ENCODE measurements at places on chromosomes 1 and 21. TPM values are rescaled to one million over a fixed set of nuclear protein-coding genes. Genes with fewer than 3 reads are reported as not detected.

Gene MAP10
- total RNA-seq: 2.7 TPM

Gene SLC2A5
- total RNA-seq: 2.8 TPM

Gene VSIG8
- 0.46 TPM for total RNA-seq

Gene TNFRSF8
- 1.9 TPM for total RNA-seq

Gene FAM163A
- 0.09 TPM for total RNA-seq

Gene HOOK1
- total RNA-seq: 19.4 TPM

Gene C1orf185
- not detected for total RNA-seq

Gene CHIA
- 11.4 TPM for total RNA-seq

Gene PPIAL4G
- total RNA-seq: 0.20 TPM

Gene FALEC
- total RNA-seq: not detected

Gene TMPRSS15
- not detected for total RNA-seq

Gene UBXN10
- 19.2 TPM for total RNA-seq

Gene SUSD4
- 17.0 TPM for total RNA-seq

Gene CNR2
- 0.09 TPM for total RNA-seq

Gene CELA2A
- total RNA-seq: not detected

- no peak for DNase-seq
Measured at GRCh38 chr1:185823467-185823866, 89.3 kb downstream of the HMCN1 start.

DNA sequence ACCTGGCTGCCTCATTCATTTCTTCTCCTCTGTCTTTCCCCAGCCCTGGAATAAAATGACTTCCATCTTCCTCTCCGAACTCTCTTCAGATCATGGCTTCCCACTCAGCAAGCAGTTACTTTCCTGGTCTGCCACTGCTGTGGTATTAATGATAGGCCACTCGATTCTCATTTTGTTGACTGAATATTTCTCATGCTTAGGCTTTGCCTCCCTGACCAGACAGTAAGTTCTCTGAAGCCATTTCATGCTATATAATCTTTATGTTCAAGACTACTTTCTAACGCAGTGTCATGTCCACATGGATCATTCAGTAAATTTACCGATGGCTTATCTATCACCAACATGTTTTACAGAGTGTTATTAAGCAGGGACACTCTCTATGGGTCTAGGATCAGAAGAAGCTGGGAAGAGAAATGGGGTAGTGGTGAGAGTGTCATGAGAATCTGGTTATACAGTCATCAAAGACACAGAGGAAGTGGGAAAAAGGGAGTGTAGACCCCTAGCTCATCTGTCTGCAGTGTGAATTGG, 20.6 kb downstream of the RUNX1 start:
- DNase-seq: no peak

DNA sequence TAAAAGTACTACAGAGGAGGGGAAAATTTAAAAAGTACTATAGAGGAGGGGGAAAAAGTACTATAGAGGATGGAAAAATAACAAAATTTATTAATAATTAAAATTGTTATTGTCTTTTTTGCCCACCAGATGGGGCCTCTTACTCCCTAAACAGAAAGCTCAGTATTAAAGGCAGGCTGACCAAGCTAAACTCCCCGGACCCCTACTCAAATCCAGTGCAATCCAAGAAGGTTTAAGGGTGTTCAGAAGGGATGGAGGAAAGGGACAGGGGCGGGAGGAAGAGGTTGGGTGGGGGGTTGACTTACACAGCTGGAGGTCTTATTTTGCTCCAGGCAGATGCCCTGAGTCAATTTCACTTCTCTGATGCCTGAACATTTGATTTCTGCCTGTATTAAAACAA, 13.7 kb downstream of the CD34 start:
- peak; percentile 65 for DNase-seq

- DNase-seq: no peak
Measured at GRCh38 chr1:90622666-90623065, 94.4 kb downstream of the BARHL2 start.

- no peak for DNase-seq
Measured at GRCh38 chr1:5858844-5859407, 133.3 kb downstream of the NPHP4 start.

- no peak for DNase-seq
Measured at GRCh38 chr1:233151861-233152260, 143.7 kb downstream of the PCNX2 start.

DNA sequence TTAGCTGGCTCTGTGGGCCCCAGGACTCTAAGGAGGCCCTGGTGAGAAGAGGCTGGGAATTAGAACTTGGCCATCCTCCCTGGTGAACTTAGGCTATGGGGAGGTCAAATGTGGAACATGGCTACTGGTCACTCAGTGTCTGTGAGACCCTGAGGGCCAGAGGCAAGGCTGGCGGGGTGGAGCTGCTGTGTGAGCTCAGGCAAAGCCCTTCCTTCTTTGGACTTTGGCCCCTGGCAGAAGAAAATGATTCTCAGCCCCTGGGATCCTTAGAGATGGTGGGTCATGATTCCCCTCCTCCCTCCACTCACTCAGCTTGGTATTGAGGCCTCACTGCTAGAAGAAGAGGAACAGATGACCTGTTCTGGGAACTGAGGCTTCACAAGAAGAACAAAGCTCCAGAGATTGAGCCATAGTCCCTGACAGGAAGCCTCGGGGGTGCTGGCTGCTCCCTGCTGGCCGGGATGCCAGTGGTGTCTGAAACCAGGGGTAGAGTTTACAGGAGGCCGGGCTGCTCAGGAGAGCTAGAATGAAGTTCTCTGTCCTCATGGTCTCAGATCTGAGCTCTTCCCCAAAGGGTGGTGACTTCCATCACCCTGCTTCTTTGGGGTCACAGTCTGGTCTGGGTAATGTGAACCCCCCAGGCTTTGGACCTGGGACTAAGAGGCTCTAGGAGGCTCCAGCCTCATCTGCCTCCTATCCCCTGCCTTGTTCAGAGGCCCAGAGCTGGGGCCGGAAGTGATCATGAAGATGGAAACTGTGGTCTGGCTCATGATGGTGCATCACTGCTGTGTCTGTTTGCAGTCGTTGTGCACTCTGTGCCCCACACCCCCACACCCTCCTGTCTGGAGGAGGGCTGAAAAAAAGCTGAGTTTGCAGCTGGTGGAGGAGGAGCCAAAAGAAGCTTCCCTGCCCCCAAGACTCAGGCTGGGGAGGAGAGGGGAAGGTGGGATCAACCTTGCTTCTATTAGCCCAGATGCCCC, 905 bp downstream of the BTBD19 start:
- peak; percentile 66 for DNase-seq

GRCh38 chr1:200343874-200344273, 66.0 kb downstream of the ZNF281 start:
- DNase-seq: no peak

- no peak for DNase-seq
Measured at GRCh38 chr1:163703794-163704193, 382.0 kb downstream of the NUF2 start.

DNA sequence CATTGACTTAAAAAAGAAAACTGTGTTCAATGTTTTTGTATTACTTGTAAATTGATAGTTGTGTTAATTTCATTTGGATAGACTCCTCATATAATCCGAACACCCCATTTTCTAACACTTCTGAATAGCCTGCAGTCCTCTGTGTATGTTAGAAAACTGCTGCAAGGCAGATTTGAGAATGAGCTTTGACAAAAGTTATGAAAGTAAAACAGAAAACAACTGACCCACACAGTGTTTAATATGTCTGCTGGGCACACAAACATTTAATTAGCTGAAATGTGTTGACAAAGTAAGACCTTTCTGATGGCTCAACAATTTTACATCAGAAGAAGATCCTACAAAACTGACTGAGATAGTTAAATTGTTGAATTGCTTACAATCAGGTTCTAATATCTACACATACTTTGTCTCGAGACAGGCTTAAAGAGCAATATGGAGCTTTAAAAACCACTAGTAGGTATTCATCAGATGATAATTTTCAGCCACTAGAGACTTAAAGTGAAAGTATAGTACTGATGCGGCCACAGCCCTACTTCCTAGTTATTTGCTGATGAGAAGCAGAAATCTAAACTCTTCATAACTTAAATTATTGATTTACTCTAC, 40.0 kb upstream of the PRMT6 start:
- DNase-seq: no peak

GRCh38 chr1:98884864-98885263, 119.8 kb downstream of the PLPPR5 start:
- DNase-seq: no peak

- no peak for DNase-seq
Measured at GRCh38 chr1:37725851-37726613, 33.7 kb downstream of the CDCA8 start.

GRCh38 chr1:22849770-22850169, 122.9 kb downstream of the LACTBL1 start:
- DNase-seq: no peak

- no peak for DNase-seq
Measured at GRCh38 chr1:27835501-27835900, 4.9 kb downstream of the PPP1R8 start.

GRCh38 chr1:247551721-247552120, 2.8 kb downstream of the GCSAML start:
- DNase-seq: no peak

- DNase-seq: no peak
Measured at GRCh38 chr1:147292631-147293251, 50.3 kb downstream of the CHD1L start.

DNA sequence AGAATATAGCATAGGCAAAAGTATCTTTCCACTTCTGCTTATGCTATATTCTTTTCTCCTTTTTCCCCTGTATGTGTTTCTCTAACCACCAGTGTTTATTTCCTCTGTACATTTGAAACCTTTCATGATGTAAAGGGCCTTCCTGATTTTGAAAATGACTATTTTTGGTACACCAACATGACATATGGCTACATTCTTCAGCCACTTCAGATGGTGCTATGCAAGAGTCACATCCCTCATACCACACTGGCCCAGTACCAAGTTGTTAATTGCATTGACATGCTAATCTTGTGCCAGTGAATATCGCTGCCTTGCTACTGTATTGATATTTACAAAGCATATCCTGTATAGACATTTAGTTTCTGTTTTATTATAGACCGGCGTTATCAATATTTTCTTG, 408.7 kb downstream of the NCAM2 start:
- DNase-seq: no peak

GRCh38 chr1:77899647-77900320, 11.4 kb downstream of the NEXN start:
- DNase-seq: no peak

GRCh38 chr1:200901796-200902444, 7.2 kb downstream of the INAVA start:
- DNase-seq: no peak

DNA sequence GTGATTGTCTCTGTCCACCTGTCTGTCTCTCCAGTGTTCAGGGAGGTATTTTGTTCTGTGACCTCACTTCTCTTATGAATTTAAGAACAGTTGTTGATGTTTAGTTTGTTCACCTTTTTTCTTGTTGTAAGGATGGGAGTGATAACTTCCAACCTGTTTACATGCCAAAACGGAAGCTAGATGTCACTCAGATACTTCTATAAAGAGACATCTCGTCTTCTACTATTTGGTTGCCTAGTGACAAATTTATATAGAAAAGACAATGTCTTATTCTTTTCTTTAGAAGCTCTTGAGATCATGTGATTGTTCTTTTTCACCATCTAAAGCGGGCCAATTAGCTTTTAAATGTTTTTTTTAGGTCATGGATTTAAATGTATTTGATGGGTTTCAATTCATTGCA, 33.8 kb downstream of the PRSS38 start:
- DNase-seq: no peak

- peak; percentile 55 for DNase-seq
Measured at GRCh38 chr1:167057241-167057688, 32.9 kb downstream of the GPA33 start.

GRCh38 chr1:67052741-67053534, 1.0 kb downstream of the SLC35D1 start:
- DNase-seq: peak; percentile 70

DNA sequence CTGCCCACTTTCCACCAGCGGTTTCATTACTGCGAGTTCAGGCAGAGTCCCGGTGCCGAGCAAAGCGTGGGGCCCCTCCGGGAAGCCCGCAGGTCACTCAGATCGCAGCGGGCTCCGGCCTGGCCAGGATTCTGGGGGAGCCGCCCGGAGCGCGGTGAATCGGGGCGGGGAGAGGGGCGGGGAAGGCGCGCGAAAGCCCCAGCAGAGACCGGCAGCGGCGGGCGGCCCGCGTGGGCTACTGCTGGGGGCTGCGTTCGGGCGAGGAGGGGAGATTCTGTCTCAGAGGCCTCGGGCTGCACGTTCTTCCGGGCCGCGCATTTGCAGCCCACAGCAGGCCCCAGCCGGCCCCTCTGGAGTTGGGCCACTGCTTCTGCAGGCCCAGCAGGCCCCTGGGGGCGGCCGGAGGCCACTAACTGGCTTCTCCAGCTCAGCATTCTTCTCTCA, 64.7 kb downstream of the SCCPDH start:
- peak; percentile 76 for DNase-seq

- peak; percentile 3 for DNase-seq
Measured at GRCh38 chr1:57061369-57061768, 95.6 kb upstream of the C8B start.

DNA sequence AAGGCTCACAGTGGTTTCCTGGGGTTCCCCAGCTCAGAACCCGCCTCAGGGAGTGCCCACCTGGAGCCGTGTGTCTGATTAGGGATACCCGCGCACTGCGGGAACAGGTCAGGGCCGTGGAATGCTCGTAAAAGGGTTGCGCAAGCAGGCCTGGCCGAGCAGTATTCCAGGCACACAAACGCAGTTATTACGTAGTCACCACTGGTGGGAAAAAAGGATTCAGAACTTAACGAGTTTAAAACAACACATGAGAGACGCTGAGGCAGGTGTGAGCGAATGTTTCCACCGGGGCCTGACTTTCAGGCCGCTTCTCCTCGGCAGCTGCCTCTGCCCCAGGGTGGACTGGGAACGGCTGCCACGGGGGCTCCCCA, 18.2 kb downstream of the PLCH2 start:
- DNase-seq: no peak

DNA sequence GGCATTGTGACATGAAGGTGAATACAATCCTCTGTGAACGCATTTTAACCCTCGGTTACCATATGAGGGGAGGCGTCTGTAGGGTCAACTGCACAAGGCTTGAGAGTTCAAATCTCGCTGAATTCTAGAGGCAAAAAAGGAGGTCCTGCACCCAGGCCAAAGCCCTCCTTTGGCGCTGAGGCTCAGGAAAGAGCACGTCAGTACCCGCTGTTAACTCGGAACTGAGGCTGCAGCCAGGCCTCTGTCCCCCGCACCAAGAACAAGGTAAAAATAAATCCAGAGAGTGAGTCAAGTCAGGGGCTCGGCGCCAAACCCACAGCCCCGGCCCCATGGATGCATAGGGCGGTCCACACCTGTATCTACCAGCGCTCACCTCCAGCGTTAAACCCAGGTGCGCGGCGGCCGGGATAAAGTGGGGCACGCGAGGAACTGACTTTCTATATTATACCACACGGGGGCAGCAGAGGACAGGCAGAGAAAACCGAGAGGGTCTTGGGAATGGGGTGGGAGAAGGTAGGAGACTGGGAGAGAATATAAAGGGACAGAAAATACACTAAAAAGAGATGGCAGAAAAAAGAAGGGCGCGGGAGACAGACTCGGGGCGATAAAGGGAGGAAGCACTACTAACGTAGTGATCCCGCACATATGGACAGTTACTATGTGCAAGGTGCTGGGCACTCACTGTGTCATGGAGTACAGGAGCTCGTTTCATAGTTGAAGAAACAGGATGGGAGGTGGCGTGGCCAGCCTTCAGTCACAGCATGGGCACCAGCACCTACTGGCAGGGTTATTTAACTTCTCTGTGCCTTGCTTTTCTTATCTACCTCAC, 54.9 kb downstream of the DMRTA2 start:
- peak; percentile 41 for DNase-seq

Data from lung (tissue), 17 donors.